WTC11 (cell line): ENCODE measurements at places on chromosomes 4 and X. TPM values are rescaled to one million over a fixed set of nuclear protein-coding genes. Genes with fewer than 3 reads are reported as not detected.

DNA sequence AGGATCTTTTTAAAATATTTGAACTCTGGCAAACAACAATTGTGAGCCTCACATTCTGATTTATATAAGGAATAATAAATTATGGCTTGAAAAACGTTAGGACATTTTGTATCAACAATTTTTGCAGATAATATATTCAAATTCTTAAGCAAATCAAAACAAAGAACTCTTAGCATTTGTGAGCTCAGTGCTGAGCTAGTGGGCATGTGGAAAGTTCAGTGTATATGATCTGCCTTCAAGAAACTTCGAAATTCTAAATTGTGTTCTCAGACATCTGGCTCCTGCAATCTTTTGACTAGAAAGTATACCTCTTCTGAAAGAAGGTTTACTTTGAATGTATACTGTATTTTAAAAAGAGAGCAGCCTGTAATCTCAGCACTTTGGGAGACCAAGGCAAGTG is 122.3 kb upstream of the NEIL3 start:
- H3K27me3 ChIP-seq = no peaks in the 10 kb centered on the region; the same call in 1 of the 2 replicates
- H3K27ac ChIP-seq = no peak overlapping the region
- peaks cover 24% of the 10 kb centered on the region for H3K4me1 ChIP-seq
- no peak for DNase-seq
- no peak overlapping the region for H3K4me3 ChIP-seq
- no peaks in the 10 kb centered on the region for H3K36me3 ChIP-seq

GRCh38 chrX:9337046-9337445 is 127.8 kb upstream of the TBL1X start:
- H3K4me3 ChIP-seq = no peak overlapping the region
- no peaks in the 10 kb centered on the region for H3K36me3 ChIP-seq
- no peaks in the 10 kb centered on the region for H3K27me3 ChIP-seq
- DNase-seq = no peak
- H3K27ac ChIP-seq = no peak overlapping the region

The CAPN6 gene
- total RNA-seq = 3.1 to 4.1 TPM (median 4.0 TPM) in 3 replicates

DNA sequence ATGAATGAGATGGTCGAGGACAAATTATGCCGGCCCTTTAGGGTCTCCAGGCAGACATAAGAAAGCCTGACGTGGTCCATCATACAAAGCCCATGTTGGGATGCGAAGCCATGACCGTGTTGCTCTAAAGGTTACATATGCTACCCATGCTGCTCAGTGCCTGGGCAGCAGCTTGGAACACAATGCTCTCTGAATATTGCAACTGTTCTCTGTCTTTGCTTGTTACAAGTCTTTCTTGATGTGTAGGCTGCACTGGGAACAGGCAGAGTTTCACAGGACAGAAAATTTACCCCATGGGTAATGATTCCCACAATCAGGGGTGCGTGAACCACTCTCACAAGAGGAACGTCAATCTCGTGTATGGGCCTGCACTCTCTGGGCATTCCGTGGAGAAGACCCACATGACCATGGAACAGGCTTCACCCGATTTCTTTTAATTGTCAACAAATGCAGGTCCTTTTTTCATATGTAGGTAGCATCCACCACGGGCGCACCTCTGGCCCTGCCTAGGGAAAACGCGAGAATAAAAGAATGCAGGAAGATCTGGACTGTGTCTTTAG is 66.3 kb downstream of the NBDY start:
- no peak overlapping the region for H3K27ac ChIP-seq
- DNase-seq = no peak
- no peak overlapping the region for H3K4me3 ChIP-seq
- peaks cover 31% of the 10 kb centered on the region for H3K4me1 ChIP-seq

- DNase-seq = no peak
- peaks cover 42% of the 10 kb centered on the region for H3K4me1 ChIP-seq
- no peak overlapping the region for H3K4me3 ChIP-seq
- no peaks in the 10 kb centered on the region for H3K27me3 ChIP-seq
- peaks cover 34% of the 10 kb centered on the region for H3K36me3 ChIP-seq
These were observed 32.7 kb downstream of the KLF3 start for GRCh38 chr4:38696697-38697096.

GRCh38 chrX:42246814-42247213 is 323.5 kb upstream of the CASK start:
- H3K36me3 ChIP-seq = no peaks in the 10 kb centered on the region
- no peak for DNase-seq
- H3K27ac ChIP-seq = no peak overlapping the region
- peaks cover 19% of the 10 kb centered on the region for H3K4me1 ChIP-seq

DNA sequence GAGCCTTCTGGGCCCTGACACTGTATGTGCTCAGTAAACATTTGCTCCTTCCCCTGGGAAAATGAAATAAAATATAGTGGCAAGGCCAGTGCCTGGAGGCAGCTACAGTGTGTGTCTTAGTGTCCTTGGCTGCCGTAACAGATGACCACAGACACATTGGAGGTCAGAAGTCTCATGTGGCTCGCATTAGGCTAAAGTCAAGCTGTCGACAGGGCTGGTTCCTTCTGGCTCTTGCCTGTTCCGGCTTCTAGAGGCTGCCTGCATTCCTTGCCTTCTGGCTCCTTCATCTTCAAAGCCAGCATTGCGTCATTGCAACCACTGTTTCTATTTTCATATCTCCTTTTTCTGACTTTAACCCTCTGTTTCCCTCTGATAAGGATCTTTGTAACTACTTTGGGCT is 83.6 kb upstream of the STX18 start:
- H3K4me1 ChIP-seq = peaks cover 5% of the 10 kb centered on the region
- no peak for DNase-seq
- H3K27me3 ChIP-seq = no peaks in the 10 kb centered on the region
- H3K4me3 ChIP-seq = no peak overlapping the region
- H3K27ac ChIP-seq = no peak overlapping the region
- H3K36me3 ChIP-seq = no peaks in the 10 kb centered on the region

- no peaks in the 10 kb centered on the region for H3K4me1 ChIP-seq
- H3K27me3 ChIP-seq = peaks cover 16% of the 10 kb centered on the region
- DNase-seq = no peak
These were observed 44.9 kb upstream of the GPRIN3 start for GRCh38 chr4:89352541-89352940.

- DNase-seq = no peak
- no peaks in the 10 kb centered on the region for H3K4me1 ChIP-seq
- H3K27me3 ChIP-seq = no peaks in the 10 kb centered on the region
- H3K36me3 ChIP-seq = no peaks in the 10 kb centered on the region
These were observed 597.8 kb downstream of the BCOR start for GRCh38 chrX:39499996-39500395.
